Renal pelvis (tissue), 12 donors: ENCODE measurements at places on chromosomes 5 and 9.

- no peak for DNase-seq
These were observed 7.6 kb downstream of the ARHGEF37 start for GRCh38 chr5:149588936-149589335.

DNA sequence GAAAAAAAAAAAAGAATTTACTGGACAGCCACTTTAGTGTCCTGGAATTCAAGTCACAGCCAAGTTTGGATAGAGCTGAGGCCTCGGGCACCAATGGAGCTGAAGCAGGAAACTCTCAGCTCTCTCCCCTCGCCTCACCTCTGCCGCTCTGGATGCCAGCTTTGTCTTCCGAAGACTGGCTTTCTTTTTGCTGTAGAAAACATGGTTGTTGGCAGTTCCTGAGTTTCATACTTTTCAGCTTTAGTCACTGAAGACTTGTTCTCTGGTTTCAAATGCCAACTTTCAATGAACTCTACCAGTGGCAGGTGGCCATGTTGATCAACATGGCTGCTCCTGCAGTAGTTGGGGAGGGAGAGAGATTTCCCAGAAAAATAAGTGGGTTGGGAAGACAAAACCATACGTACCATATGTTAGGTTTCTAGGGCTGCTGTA is 142.2 kb downstream of the SNX18 start:
- DNase-seq: no peak

DNA sequence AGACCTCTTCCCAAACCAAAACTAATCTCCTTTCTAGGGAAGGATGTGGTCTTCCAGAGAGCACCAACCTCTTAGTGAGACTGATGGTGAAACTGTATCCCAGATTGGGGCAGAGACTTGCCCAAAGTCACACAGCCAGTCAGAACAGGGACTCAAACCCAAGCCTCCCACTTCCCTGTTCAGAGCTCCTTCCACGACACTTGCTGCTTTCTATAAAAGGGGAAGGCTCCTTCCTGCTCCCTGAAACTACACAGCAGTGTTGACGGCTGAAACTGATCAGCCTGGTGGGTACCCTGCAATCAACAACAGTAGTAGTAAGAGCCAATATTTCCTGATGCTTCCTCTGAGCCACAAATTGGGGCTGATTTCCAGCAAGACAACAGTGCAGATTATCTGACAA is 1.5 kb downstream of the TOR2A start:
- DNase-seq: no peak

DNA sequence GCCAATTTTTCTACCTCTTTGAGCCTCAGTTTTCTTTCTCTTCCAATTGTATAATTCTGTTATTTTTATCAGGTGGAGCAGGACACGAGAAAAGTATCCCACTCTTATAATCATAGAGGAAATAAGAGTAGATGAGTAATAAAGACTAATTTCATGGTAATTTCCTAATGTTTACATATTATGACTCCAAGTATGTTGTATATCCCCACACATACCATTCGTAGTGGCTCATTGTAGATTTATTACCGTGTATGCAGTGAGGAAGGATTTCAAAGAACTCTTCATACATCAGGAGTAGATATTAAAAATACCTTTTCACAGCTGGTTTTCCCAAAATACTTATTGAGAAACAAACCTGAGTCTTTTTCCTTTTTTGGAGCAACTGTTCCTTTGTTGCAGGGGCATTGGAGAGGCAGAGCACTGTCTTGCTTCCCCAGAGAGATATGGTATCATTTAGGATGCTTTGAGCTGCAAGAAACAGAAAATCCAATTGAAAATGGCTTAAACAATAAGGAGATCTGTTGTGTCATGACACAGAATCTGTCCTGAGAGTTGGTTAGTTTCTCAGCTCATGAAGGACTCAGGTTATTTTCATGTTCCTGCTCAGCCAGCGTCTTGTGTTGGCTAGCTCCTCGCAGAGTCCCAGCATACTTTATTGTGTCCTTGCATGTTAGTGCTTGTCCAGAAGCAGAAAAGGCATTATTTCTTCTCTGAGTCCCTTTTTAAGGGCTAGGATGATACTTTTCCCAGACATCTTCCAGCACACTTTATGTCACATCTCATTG is 291.2 kb downstream of the ARHGAP26 start:
- DNase-seq: no peak

DNA sequence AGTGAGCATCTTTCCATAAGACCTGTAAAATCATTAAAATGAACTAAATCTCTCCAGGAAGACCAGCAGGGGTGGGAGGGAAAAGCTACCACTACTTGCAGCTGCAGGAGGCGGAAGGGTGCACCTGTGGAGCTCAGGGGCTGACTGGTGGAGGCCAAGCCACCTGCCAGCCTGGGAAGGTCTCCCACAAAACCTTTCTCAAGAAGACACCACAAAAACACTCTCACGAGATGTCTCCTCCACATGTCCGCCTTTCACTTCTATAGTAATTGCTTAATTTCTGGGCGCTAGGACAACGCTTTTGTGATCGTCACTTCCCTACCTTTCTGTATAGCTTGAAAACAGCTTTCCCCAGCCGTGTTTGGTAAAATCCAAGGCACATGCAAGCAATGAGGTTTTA is 114.4 kb downstream of the ROR2 start:
- no peak for DNase-seq

- DNase-seq: no peak
These were observed 94.2 kb downstream of the FOXD1 start for GRCh38 chr5:73354406-73354805.

DNA sequence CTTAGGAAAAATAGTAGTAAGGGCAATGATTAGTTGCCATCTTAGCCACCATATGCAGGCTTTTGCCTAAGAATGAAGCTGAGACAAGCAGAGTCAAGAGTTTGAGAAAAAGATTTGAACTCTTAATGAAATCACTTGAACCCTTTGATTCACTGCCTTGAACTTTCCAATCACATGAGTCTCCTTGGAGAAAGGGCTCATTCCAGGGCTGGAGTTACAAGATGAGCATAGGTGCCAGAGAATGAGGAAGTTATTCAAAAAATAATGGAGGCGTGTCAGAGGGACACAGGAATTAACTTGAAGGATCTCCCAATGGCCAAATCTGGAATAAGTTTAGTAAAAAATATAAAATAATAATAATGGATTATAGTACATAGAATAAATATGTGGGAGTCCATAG is 35.3 kb downstream of the MAT2B start:
- no peak for DNase-seq

GRCh38 chr9:4299005-4299795 is 668 bp downstream of the GLIS3 start:
- DNase-seq: peak; percentile 57

- DNase-seq: peak; percentile 43
These were observed 1.2 kb downstream of the VCAN start for GRCh38 chr5:83472508-83473345.

DNA sequence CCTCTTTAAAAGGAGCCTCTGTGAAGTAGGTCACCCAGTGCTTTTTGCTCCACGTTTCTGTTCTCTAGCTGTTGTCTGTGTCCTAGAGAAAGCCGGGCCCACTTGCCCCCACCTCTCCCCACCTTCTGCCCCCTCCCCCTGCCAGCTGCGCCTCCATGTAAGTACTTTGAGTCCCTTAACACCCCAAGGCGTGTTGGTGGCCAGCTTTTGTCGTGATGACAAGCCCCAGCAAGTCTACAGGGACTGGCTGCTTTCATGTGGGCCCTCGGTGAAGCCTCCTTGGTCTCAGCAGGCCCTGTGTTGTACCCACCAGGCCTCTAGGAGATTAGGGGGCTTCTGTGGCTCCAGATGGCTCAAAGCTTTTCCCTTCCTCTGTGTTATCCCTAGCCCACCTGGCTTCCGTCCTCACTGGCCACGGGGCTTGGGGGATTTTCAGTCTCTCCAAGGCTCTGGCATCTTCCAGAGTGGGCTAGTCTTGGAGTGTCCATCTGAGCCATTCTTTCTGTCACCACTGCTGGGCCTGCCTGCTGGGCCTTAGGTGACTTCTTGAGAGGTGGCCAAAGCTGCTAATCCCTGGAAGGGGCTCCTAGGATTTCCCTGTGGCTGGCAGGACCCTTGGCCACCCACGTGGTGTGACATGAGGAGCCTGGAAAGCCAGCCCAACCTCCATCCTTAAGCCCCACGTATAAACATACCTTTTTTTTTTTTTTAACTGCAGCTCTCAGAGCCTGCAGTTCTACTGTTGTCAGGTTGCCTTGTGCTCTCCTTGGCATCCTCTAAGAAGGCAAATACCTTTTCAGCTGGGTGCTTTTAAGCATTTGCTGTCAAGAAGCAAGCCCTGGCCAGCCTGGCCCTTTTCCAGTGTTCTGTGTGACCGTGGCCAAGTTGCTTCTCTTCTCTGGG is 1.1 kb upstream of the NDST1 start:
- DNase-seq: no peak

DNA sequence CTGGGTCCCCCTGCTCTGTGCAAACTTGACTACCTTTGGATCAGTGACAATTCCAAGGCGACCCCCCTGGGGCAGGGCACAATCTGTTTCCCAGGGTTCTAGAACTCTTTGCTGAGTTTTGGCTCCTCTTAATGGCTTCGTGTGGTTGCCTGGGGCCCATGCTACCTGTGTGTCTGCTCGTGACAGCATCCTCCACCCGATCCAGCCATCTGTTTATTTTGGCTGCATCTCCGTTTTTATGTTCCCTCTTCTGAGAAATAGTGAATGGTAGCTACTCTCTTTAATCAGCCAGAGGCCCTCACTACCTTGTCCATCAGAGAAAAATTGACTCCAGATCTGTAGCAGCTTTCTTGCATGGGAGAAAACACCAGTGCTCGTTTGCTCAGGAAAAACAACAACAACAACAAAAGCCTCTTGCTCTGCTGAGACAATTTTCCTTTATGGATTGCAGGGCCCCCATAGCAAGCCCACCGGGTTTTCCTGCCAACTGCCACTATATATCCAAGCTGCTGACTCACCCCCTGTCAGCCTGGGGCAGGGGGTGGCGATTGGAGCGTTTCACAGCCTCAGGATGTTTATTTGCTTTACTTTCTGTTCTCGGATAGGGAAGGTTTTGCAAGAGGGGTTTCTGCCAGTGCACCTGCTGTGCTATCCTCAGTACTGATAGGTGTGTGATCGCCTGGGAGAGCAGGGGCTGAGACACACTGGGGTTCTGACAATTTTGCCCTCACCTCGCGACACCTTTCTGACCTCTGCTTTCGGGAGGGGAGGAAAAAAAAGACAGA is 607.8 kb downstream of the BNC2 start:
- no peak for DNase-seq

GRCh38 chr5:76606701-76607100 is 16.5 kb downstream of the F2RL2 start:
- no peak for DNase-seq

DNA sequence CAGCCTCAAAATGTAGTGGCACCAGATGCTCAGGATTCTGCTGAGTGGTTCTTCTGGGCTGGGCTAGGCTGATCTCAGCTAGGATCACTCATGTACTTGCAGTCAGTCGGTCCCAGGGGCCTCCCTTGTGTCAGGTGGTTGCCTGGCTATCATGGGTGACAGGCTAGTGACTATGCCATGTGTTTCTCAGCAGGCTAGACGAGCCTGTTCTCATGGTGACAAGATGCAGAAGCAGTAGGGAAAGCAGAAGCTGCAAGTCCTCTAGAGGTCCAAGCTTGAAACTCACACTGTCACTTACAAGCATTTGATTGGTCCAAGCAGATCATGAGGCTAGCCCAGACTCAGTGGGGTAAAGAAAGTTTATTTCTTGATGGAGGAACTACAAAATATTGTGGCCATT is 15.2 kb upstream of the KCNMB1 start:
- DNase-seq: no peak

DNA sequence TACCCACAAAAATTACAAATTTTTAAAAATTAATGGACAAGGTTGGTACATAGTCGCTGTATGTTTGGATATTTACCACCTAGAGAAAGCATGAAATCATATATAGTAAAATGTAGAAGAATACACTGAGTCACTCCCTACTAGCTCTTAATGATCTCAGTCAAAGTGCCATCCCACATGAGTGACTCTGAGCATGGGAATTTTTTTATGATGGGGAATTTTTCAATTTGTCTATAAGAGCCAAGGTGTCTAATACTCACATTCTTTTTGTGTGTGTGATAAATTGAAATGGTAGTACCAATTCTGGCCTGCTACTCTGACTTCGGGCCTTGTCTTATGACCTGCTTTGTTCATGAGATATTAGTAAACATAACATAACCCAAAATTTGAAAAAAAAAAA is 483.2 kb downstream of the CDH10 start:
- DNase-seq: no peak

DNA sequence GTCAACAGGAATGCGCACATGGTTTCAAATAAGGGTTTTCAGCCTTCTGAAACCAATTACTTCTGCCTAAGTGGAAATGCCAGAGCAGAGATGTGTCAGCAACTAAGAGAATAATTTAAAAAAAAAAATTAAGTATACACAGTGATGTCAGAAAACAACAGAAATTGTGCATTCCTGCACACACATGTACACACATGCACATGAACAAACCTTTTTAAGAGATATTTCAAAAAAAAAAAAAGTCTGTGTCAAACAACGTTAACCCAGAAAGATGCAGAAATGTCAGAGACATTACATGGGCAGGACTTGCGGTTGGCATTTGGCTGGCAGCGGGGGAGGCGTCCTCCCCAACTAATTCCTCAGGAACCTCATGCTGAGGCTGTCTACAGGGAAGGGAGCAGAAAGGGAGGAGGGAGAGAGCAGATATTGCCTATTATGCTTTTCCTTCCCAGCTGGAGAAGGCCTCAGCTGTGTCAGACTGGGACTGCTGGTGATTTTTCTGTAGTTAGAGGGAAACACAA is 536.9 kb upstream of the WWC1 start:
- no peak for DNase-seq

DNA sequence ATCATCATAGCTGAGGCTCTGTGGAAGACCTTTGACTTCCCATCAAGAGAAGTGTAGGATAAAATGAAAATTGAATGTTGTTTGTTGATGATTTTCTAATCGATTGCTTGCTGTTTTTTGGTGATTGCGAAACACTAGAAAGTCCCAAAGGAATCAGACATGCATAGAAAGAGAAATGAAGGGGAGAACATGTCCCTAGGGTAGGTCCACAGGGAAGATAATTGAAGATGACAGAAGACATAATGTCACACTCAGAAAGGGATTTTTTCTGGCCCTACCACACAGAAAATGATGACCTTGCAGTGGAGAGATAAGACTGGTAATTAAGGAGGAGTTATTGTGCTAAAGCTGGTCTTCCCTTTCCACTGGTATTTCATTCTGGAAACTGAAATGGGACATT is 62.8 kb downstream of the INSYN2B start:
- DNase-seq: no peak

DNA sequence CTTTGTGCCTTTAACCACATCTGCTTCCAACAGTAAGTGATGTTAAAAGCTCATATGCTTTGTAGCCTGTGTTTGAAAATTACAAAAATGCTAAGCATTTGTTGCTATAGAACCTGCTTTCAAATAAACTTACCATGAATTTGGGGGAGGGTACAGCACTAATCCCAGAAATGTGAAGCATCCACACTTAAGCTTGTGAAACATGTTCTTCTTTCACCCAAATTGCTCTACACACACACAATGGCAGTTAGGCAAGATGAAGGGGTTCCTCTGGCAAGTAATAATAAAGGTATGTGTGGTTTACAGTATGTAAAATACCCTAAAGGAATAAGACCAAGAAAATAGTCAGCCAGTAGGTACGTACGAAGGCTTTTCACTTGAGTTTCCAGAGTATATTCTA is 165.6 kb downstream of the SMARCA2 start:
- DNase-seq: no peak

- no peak for DNase-seq
These were observed 33.9 kb downstream of the HACD4 start for GRCh38 chr9:20997503-20998076.
